CD4-positive, alpha-beta T cell treated with Interleukin-21 for 1 hour (primary cell): ENCODE measurements at places on chromosomes 16 and 17.

GRCh38 chr16:76207270-76207669, 69.9 kb upstream of the CNTNAP4 start:
- no peak for DNase-seq

- no peak for DNase-seq
Measured at GRCh38 chr17:58091024-58091567, 7.9 kb downstream of the DYNLL2 start.

DNA sequence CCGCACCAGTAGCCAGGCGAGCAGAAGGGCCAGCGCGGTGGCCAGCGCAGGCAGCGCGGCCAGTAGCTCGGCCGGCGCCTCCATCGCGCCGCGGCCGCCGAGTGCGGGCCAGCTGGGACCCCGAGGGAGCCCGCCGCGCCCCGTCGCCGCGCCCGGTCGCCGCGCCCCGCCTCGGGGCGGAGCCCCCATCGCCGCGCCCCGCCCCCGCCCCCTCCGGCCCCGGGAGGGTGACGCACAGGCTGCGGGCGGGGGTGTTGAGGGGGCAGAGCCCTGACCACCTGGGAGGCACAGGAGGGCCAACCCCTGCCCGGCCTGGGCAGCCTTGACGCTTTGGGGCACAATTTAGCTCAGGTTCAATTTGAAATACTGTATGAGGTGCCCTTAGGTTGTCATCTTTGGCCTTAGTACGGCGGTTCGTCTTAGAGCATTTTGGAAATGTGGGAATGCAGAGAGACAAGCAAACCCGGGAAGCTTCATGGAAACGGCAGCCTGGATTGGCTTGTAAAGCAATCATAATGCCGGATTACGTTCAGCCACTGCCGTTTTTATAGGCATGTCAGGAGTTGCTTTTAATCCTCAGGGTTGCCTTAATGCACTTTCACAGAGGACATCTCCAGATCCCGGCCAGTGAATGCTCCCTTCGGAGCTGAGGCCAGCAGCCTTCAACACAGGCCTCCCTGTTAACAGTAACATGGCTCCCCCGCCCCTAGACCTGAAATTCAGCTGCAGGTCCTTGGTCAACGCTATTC, at the start of gene MXRA7:
TSS of gene MXRA7 (minus strand) at position 103 of the 749 bp plus-strand sequence. CDS start at position 84, 19 bp downstream.
- DNase-seq, result peak; percentile 66

- no peak for DNase-seq
Measured at GRCh38 chr16:26806657-26807056, 260.1 kb upstream of the C16orf82 start.

DNA sequence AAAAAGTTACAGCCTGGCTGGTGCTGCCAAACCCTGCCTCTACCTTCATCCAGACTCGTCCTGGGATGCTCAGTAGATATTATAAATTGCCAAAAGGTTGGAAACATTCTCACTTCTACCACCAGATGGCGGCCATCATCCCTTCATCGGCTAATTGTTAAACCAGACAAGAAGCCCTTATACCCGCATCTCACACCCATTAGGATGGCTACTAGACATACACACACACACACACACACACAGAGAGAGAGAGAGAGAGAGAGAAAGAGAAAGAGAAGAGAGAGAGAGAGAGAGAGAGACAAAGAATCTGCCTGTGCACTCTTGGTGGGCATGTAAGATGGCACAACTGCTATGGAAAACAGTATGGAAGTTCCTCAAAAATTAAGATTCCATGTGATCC, 15.0 kb upstream of the SCIMP start:
- DNase-seq, result peak; percentile 83

GRCh38 chr17:48753794-48754499, 25.4 kb upstream of the HOXB13 start:
- no peak for DNase-seq

DNA sequence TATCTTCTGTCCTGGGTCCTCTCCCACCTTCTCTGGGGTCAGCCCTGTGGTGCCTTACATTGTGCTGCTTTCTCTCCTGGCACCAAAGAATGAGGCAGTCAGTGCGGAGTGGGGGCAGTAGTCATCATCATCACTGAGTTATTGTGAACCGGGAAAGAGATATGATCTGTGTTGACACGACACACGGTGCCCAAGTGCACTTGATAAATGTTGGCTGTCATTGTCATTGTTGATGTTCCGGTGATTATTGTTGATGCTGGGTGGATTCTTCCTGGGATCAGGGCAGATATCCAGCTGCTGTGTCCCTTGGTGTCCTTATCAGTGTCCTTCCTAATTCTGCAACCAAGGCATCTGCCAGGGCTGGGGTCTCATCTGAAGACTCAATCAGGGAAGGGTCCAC, 121.7 kb downstream of the ABCC6 start:
- DNase-seq, result no peak

- DNase-seq, result peak; percentile 83
Measured at GRCh38 chr16:28192806-28193529, 18.8 kb downstream of the XPO6 start.

GRCh38 chr16:84806890-84807258, 12.9 kb upstream of the CRISPLD2 start:
- no peak for DNase-seq

DNA sequence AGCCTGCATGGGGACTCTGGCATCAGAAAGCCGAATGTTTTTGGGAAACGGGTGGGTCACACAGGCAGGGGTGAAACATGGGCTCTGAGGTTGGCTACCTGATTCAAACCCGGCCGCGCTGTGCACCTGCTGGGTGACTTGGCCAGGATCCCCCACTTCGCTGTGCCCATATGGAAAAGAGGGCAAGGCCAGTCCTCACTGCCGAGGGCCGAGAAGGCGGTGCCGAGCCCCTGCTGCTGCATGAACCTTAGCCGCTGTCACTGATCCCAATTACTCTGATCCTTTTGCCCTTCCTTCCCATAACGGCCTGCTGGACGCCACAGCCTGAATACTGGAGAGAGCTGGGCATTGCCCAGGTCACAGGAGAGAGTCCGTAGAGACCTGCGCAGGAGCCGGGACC, 17.7 kb downstream of the KDM8 start:
- DNase-seq, result no peak

DNA sequence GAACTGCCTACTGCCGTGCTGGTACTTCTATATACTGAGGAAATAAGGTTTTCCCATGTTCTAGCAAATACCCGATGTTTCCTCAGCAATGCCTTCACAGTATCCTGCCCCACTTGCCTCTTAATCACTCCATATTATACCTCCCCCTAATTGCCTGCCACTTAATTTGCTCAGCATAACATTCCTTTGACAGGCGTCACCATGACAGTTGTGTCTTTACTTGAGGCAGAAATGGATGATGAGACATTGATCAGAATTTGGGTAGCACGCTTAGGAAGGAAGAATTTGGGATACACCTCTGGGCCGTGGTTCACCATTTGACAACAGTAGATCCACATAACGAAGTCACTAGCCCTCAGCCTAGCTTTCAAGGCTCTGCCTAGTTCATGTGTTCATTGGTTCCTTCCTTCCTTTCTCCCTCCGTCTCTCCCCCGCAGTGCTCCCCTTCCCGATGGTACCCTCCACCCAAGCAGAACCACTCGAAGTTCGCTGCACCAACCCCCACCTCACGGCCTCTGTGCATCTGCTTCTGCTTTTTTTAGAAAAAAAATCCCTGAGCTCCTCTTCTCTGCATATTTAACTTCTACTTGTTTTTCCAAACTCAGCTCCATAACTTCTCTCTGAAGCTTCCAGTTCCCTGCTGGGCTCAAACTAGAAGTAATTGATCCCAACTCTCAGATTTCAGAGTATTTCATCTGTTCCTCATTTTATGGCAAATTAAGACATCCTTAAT, 19.4 kb downstream of the IQCK start:
- DNase-seq, result no peak

- no peak for DNase-seq
Measured at GRCh38 chr16:47506800-47507199, 45.7 kb downstream of the PHKB start.

DNA sequence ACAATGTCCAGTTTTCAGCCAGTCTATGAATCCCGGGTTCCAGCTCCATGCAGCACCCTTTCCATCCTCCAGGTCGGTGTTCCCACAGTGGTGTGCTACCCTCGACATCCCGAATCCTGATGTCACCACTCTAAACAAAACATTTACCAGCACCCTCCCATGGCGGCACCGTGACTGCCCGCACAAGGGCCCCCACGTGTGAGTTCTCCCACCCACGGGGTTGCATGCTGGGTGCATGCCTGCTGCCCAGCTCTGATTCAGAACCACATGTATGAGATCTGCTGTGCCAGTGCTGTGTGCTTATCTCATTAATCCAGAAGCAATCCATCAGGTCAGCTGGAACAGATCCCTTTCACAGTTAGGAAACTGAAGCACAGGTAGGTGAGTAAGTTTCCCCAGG, 57.4 kb downstream of the C16orf78 start:
- no peak for DNase-seq

- DNase-seq, result no peak
Measured at GRCh38 chr16:53734908-53735307, 31.0 kb downstream of the FTO start.

GRCh38 chr17:17001076-17001777, 29.3 kb upstream of the TNFRSF13B start:
- no peak for DNase-seq

GRCh38 chr17:78875363-78876093, 27.5 kb downstream of the CEP295NL start:
- no peak for DNase-seq

- DNase-seq, result no peak
Measured at GRCh38 chr16:48632137-48632774, 22.3 kb upstream of the N4BP1 start.

DNA sequence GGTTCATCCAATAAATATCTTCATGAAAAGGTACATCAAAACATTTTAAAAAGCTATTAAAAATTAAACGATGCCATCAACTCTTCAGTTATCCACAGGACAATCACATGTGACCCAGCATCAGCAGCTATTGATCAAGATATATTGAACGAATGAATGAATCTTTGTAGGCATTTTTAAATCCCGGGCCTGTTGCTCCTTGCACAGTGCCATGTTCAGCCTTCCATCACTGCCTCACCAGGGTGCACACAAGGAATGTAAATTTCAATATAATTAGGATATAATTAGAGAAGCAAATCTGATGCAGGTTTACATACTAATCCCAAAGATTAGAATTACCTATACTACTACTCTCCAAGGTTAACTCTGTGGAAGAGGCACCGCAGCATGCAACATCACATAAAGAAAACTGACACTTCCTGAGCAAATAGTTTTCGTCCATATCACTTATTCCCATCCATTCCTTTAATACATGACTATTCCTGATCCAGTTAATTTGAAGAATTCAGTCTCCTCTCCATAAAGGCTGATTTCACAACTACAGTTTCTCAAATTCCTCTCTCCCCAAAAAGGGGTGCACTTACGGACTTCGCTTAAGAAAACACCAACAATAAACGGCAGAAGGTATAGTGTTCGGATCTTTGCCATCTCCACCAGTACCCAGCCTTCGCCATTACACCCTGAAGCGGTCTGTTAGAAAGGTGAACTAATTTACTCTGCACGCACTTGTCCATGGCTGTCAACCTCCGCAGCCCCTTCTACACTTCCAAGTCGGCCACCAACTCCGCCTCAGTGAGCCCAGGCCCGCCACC, 938 bp downstream of the NCOR1 start:
- DNase-seq, result no peak

GRCh38 chr17:21042458-21043295, at the start of gene USP22:
Gene USP22, minus strand, starts transcription at chr17:21043011. Its CDS starts 176 bp downstream, at chr17:21042835.
- DNase-seq, result no peak

- no peak for DNase-seq
Measured at GRCh38 chr17:1153795-1154546, 25.8 kb downstream of the ABR start.

DNA sequence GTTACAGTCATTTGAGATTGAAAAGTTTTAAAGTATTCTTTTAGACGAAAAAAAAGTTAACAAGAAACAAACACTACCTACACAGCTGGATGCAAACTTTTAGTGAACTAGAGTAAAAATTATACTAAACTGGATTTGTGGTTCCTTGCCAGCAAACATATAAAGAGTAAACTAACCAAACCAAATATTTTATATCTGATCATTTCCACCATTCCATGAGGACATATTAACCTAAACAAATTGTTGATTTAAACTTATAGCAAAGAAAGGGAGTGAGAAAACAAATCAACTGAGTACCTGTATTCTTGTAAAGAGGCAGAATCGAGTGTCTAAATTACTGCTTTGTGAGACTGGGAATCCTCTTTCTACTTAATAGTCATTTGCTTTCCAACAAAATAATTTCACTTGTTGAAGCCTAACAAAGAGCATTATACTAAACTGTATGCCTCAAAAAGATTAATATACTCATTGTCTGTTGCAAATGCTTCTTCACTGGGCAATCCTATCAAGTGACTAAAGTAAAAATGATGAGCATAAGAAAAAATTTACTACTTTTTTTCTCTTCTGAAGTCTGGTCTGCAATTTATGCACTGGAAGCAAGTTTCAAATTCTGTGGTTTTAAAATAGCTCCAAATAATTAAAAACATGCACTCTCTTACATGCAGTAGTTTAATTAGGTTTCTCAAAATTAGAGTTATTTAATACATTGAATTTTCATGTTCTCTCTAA, 37.5 kb downstream of the AKAP10 start:
- DNase-seq, result no peak

DNA sequence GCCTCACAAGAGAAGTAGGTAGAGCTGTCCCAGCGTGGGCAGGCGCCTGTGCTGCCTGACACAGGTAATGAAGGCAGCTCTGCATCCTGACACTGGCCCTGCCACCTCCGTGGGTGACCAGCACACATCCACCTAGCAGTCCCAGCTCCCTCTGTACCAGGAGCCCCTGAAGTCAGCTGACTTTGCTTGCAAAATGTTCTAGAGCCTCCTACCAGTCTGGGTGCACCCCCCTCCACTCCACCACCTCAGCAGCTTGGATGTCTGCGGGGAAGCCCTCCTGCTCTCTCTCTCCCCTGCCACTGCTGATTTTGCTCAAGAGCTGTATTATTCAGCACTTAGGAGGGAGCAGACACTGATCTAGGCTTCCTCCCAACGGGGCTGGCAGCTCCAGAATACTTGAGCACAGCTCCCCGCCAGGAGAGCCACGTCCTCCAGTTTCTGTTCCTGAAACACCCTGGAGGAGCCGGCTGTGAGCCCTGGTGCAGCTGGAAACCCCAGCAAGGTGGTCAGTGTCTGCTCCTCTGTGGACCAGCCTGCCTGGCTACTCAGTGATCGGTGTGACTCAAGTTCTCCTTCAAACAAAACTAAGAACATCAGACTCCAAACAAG, 1.0 kb downstream of the RNF166 start:
- DNase-seq, result peak; percentile 48

DNA sequence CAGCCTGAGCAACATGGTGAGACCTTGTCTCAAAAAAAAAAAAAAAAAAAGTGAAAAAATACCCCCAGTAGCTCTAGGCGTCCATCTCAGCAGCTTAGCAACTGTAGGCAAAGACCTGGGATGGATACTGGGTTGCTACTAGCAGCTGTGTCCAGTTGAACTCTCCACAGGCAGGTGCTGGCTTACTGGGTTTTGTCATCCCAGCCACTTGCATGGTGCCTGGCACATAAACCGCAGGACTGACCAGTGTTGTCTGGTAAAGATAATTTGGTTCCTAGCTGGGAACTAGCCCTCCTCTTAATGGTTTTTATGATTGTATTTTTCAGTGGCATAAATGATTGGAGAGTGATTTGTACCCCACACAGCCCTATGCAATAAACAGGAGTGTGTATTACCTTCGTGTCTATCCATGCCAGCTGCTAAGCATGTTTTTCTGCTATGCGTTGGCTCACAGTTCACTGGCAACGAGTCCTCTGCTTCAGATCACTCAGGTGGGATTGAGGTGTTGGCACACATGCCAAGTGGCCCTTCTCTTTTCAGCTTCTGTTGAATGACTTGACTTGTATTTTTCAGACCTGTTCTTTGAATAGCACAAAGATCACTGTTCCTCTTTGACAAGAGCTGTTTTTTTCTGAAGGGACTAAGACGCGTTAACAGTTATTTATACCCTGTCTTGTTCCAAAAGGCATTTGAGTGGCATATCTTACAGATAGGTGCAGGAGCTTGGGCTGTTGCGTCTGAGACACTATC, 352.9 kb downstream of the SNX29 start:
- no peak for DNase-seq
